ENCODE measurements at places on chromosomes 7 and 10.

GRCh38 chr7:106756884-106757283 lies 95.9 kb upstream of the CCDC71L start:
- DNase-seq, result no peak

DNA sequence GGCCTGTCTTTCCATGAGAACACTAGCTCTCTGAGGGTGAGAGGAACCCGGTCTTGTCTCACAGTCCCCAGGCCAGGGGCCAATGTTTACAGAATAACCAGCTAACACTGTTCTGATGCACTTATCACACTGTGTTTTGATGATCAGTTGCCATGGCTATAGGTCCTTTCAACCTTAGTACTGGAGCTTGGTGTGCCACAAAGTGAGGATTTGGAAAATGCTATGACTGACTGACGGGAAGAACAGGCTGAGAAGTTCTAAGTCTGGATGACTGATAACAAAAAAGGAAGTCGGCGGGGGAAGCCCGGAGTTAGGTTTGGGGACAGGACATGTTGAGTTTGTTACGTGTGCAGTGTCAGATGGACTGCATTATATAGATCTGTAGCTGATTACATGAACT lies 141.8 kb downstream of the CTTNBP2 start:
- no peak for DNase-seq

DNA sequence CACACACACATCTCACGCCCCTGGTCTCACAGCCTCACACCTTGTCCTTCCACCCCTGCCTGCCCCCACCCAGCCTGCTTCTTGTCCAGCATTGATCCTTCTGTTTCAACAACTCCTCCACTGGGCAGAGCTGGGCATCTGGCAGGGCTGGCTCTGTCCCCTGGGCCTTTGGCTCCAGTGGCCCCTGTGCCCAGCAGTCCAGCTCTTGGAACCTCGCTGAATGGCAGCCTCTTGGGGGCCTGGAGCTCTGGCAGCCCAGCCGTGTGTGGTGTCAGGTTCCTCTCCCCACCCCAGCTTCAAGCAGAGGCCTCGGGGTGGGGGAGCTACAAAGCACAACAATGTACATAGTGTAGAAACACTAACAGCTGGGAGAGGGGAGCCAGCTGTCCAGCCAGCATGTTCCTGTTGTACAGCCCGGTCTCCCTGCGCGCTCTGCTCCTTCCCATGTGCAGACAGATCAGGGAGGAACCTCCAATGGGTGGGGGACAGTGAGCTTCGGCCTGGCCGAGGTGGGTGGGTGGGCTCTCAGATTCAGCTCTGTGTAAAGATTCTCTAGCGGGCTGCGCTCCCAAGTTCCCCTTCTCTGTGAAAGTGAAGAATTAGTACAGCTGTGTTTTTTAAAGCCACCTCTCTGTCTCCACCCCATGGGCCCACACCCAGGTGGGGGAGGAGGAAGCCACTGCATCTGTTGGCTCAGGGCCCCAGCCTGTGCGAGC lies 19.4 kb downstream of the ZMIZ2 start:
- no peak for DNase-seq

GRCh38 chr10:99560277-99561126 lies 27.8 kb downstream of the NKX2-3 start:
- DNase-seq, result peak; percentile 40

DNA sequence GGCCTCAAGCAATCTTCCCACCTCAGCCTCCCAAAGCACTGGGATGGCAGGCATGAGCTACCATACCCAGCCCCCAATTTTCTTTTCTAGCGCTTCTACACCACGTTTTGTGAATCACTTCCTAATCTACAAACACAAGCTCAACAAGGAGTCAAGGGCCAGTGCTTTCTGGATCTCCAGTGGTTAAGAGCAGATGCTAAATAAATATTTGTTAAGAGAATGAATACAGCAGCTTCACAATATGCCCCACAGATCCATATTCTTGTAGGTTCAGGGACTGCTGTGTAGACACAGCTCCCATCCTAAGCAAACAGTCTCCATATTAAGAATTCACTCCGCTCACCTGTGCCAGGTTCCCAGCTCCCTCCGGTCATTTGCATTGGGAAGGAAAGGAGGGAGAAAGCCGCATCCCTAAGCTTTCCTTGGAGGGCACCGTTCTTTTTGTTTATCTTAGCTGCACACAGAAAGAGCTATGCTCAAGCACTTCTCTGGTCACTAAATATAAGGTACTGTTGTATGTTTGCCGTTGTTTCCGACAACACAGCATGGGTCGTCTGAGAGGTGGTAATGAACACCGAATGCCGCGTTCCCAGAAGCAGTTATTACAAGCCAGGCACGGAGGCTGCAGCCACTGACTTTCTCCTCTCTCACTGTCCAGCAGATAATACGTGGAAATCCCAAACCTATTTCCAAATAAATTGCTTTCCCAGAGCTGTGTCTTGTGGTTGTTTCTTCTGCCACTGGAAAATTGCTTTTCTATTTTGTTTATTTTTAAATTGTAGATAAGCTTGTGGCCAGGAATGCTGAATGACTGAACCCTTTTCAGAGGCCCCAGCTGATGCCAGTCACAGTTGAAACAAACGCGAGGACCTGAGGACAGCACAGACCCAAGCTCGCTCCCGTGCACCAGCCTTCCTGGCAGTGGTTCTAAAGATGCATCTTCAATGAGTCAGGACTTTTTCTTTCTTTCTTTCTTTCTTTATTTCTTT lies 217.1 kb downstream of the PRPF18 start:
- no peak for DNase-seq

DNA sequence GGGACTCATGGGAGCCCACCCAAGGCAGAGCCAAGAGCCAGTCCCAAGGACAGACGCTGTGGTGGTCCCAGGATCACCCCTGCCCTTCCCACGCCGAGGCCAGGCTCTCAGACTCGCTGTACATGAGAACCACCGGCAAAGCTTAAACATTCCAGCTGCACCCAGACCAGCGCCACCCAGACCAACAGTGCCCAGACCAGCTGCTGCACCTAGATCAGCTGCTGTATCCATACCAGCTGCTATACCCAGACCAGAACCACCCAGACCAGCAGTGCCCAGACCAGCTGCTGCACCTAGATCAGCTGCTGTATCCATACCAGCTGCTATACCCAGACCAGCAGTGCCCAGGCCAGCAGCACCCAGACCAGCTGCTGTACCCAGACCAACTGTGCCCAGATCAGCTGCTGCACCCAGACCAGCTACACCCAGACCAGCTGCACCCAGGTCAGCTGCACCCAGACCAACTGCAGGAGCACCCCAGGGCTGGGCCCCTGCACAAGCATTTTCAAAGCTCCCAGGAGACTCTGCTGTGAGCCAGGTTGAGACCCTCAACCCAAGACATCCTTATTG lies 47.9 kb upstream of the CNPY1 start:
- no peak for DNase-seq

GRCh38 chr10:84200537-84201243 lies 6.4 kb downstream of the CDHR1 start:
- no peak for DNase-seq

DNA sequence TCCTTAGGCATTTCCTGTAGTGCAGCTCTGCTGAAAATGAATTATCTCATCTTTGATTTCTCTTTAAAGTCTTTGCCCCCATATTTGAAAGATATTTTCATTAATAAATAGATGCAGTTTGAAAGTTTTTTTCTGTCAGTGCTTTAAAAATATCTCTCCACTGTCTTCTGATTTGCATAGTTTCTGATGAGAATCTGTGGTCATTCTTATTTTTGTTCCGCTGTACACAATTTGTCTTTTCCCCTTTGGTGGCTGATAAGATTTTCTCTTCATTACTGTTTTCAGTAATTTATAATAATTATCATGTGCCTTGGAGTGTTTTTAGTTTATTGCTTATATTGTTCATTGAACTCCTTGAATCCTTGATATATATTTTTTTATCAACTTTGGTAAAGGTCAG lies 7.0 kb upstream of the GHRHR start:
- no peak for DNase-seq

DNA sequence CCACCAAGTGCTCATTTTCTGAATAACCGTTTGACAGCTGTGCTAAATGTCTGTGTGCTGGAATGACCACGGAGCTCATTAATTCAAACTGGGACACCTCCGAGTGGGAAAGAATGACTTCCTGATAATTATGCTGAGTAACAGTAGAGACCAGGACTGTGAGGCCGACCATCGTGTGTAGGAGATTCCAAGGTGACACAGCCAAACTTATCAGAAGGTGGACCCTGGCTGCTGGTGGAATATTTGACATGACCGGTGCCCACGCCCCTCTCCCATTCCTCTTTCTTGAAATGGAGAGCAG lies 400.0 kb downstream of the PTPRN2 start:
- no peak for DNase-seq

DNA sequence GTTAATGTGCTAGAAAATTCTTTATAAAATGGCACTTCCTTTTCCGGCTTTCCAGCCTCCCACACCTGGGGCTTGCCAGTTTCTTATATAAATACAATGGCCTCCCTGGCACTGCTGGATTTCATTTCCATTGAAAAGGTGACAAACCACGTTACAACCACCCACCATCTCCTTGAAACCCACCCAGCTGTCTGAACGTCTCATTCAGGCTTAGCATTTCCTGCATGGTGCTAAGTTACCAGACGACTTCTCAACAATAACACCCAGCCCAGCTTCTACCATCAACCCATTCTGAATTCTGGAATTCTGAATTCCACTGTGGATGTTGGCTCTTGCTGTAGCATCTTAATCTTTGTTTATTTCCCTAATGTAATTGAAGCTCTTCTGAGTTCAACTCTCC lies 499.8 kb upstream of the CELF2 start:
- no peak for DNase-seq

GRCh38 chr10:47176903-47177868 lies 122.8 kb upstream of the GDF10 start:
- DNase-seq, result no peak

- DNase-seq, result peak; percentile 38
These were observed 12.0 kb upstream of the MARVELD1 start for GRCh38 chr10:97701438-97702069.

DNA sequence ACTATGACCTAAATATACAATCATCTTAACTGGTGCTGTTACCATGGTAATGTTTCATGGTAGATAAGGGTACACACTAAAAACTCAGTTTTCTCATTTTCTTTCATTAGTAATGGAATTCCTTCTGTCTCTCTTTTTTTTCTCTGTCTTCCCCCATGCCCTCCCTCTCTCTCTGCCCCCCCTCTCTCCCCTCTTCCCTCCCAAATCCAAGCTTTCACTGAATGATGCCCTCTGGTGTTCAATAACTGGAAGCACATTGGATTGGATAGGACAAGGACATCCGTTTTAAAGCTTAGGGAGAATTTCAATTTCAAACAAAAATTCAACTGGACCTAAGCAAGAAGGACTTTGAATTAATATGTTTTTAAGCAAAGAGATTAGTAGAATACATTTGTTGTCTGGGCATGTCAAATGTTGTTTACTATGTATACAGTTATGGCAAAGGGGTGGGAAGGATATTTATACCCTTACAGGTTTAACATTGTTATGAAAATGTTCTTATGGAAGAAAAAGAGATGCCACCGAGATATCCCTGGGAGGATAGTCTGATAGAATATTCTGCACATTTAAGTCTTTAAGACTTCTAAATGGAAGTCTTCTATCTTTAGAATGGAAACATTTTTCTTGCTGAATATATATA lies 6.1 kb downstream of the CHRM2 start:
- DNase-seq, result no peak

DNA sequence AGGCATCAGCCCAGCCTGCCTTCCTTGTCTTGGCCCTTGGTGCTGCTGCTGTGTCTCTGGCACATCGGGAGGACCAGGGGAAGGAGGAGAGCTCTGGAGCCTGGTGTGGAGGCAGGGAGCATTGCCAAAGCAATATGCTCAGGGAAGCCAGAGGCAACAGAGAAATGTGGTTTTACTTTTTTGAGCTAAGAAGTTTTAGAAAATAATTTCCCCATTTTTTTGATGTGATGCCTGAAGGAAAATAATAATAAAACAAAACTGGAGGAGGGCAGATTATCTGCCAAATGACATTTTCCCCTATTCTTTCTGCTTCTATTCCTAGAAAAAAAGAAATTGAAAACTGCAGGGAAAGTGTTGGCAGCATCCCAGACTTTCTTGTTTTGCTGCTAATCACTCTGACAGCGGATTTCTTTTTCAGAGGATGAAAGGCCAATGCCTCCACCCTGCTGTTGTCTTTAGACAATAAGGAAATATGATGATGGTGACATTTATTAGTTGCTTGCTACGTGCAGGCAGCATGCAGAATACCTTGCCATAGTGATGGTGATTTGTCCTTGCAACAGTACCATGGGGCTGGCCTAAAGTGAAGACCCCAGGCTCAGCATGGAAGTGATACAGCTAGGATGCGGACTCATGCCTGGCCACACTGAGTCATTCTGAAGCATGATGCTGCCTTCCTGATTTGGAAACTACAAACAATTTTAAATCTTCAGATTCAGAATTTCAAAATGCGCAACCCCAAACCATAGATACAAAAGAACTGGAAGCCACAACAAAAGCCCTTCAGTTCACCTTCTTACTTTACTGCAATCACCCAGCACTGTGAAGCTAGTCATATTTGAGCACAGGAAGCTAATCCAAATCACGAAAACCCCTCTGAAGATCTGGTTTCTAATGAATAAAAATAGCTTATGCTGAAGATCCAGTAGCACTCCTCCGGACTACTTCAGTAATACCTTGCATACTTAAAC lies 260.2 kb upstream of the TMEM72 start:
- no peak for DNase-seq

DNA sequence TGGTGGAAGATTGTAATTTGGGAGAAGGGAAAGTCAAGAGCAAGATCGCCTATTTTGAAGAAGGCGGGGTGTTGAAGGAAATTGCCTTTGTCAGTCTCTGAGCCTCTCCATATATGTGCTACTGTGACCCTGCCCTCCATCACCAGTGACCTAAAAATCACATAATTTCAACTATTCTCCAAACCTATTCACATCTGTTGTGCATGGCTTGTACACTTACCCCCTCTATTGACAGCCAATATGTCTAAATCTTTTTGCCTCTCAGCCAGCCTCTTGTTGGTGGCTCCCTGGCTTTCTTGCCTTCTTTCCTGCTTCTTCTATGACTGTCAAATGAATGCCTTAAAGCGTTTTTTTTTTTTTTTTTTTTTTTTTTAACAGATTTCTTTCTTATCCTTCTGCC lies 295.6 kb downstream of the AUTS2 start:
- DNase-seq, result no peak

- DNase-seq, result no peak
These were observed 19.8 kb downstream of the JCAD start for GRCh38 chr10:30039567-30039966.
